Left renal pelvis (tissue), 4 donors: ENCODE measurements at places on chromosomes 4 and X. TPM values are rescaled to one million over a fixed set of nuclear protein-coding genes. Genes with fewer than 3 reads are reported as not detected.

DNA sequence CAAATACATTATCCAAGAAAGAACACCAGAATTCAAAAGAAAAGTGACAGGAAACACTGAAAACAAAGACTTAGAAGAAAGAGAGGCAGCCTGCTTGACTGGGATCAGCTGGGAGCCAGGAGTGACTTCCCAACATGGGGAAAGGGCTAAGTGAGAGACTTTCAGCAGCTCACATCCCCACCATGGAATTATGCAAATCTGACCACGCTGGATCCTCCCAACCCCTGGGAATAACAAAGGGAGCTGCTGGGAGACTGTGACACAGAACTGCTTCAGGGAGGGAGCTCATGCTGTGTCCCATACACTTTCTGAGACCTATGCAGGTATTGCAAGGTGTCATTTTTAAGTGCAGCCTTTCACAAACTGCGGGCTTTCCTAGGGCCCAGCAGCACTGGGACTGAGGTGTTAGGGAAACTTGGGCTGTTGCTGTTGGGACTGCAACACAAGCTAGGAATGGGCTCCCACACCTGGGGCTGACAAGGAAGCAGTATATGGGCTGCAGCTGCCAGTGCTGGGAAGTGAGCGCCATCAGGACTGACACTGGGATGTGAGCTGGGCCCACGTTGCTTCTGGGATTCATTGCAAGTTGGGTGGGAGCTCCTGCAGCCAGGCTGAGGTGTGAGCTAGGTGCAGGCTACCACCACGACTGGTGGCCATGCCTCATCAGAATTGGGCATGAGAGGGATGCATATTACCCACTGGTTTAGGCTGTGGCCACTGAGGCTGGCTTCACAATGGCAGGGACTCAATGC, 139.1 kb downstream of the KDR start:
- no peak for DNase-seq

- no peak for DNase-seq
Observed at GRCh38 chrX:74924449-74925224, 615 bp downstream of the NEXMIF start.

FRAS1 gene
- 65.5 TPM for polyA plus RNA-seq

DGAT2L6 gene
- polyA plus RNA-seq = not detected

GABRE gene
- 9.6 TPM for polyA plus RNA-seq

- DNase-seq = no peak
Observed at GRCh38 chrX:123339221-123339905, 155.3 kb downstream of the GRIA3 start.
